ENCODE measurements at places on chromosomes 2 and 18. TPM values are rescaled to one million over a fixed set of nuclear protein-coding genes. Genes with fewer than 3 reads are reported as not detected.

Gene SATB2
- 7.7 TPM for total RNA-seq

Gene PPP1R1C
- 0.40 TPM for total RNA-seq

Gene RTP5
- not detected for total RNA-seq

Gene PXDN
- total RNA-seq, result 78.8 TPM

Gene PLA2R1
- 7.9 TPM for total RNA-seq

Gene AQP12B
- total RNA-seq, result 0.04 TPM

Gene TMEM200C
- 3.1 TPM for total RNA-seq

Gene UGT1A4
- total RNA-seq, result not detected

Gene TNFRSF11A
- total RNA-seq, result 11.0 TPM

Gene MROH2A
- not detected for total RNA-seq

Gene CETN1
- not detected for total RNA-seq

Gene CCDC148
- total RNA-seq, result 1.6 TPM

Gene LAMA1
- total RNA-seq, result 52.7 TPM

Gene MYO1B
- total RNA-seq, result 91.6 TPM

Gene CRACDL
- total RNA-seq, result 0.47 TPM

Gene WNT10A
- 2.3 TPM for total RNA-seq

Gene BCL11A
- total RNA-seq, result 11.6 TPM

Gene CROCC2
- 0.10 TPM for total RNA-seq

Gene ASNSD1
- 66.9 TPM for total RNA-seq

Gene TMEM214
- 50.4 TPM for total RNA-seq

Gene SLC9A4
- 0.80 TPM for total RNA-seq

Gene SAG
- total RNA-seq, result 0.47 TPM

Gene CNGA3
- total RNA-seq, result 0.13 TPM

Gene DYNC1I2
- 122 TPM for total RNA-seq

Gene C18orf54
- 1.8 TPM for total RNA-seq

Gene MERTK
- total RNA-seq, result 27.0 TPM

Gene GRB14
- 3.6 TPM for total RNA-seq

Gene CNNM4
- total RNA-seq, result 10.8 TPM

Gene IL36RN
- total RNA-seq, result 0.63 TPM

Gene SOX11
- total RNA-seq, result 16.6 TPM

Gene RMND5A
- total RNA-seq, result 72.3 TPM

Gene MEP1B
- total RNA-seq, result 0.36 TPM

Gene UGP2
- total RNA-seq, result 273 TPM

Gene DTYMK
- 18.9 TPM for total RNA-seq

Gene QPCT
- 2.0 TPM for total RNA-seq

Gene PCARE
- total RNA-seq, result 2.2 TPM

Gene PCGF1
- 10.4 TPM for total RNA-seq

Gene VSNL1
- total RNA-seq, result 12.1 TPM

Gene CPLX4
- not detected for total RNA-seq

Gene AQP4
- total RNA-seq, result 14.9 TPM

Gene CLEC4F
- total RNA-seq, result not detected

Gene INHBB
- 4.4 TPM for total RNA-seq

Gene UGT1A5
- not detected for total RNA-seq

Gene KLHL29
- 3.6 TPM for total RNA-seq

Gene KLHL30
- not detected for total RNA-seq

Gene FBXO48
- 0.83 TPM for total RNA-seq

Gene SPP2
- 78.5 TPM for total RNA-seq

Gene OTOS
- 0.50 TPM for total RNA-seq

Gene TCF23
- total RNA-seq, result not detected

Gene ATP6V1B1
- 0.84 TPM for total RNA-seq

Gene ZDBF2
- total RNA-seq, result 14.0 TPM

Gene PFN4
- 0.24 TPM for total RNA-seq

Gene EFEMP1
- total RNA-seq, result 54.6 TPM

Gene MOGAT1
- not detected for total RNA-seq

Gene DRC1
- not detected for total RNA-seq

Gene AGXT
- 90.8 TPM for total RNA-seq

Gene CYP26B1
- 6.5 TPM for total RNA-seq

Data from hepatocyte (in vitro differentiated cells).